ENCODE measurements at places on chromosomes 7 and 10.

GRCh38 chr10:62587011-62587410 lies 212.8 kb downstream of the ZNF365 start:
- no peak for DNase-seq

- no peak for DNase-seq
Measured at GRCh38 chr10:75487087-75487754, 55.8 kb downstream of the LRMDA start.

- no peak for DNase-seq
Measured at GRCh38 chr7:38704751-38705150, 73.6 kb upstream of the AMPH start.

DNA sequence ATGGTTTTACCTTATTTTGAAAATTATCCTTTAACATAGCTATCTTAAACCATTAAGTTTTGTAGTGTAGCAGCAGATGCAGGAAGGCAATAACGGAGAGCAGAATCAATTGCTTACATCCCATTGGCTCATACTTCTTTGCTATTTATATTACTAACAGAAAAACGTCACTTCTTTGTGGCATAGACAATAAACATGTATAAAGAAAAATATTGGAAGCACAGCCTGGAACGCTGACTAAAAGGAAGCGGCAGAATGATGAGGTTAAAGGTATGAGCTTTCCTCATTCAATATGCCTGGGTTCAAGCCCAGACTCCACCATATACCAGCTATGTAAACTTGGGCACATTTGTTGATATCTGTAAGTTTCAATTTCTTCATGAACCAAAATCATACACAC lies 24.0 kb upstream of the BMPER start:
- no peak for DNase-seq

DNA sequence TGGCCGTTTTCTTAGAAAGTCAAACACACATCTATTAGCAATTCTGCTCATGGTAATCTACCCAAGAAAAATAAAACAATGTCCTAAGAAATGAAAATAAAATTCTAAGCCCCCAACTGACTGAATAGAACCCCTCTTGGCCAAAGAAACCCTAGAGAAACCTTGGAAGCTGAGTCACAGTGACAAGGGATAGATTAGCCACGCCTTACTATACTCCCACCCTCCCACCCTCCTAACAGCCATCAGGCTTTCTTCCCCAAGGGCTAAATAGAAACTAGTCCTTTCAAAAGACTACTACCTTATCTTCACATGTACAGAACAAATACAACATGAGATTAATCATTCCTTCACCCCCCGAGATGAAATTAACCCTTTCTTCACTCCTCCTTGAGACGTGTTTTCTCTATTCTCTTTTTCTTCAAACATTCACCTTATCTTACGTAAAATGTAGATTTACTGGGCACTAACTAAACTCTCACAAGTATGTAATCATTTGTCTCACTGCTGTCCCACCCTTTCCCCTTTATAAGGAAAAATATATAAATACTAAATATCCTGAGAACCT lies 57.5 kb downstream of the HTR7 start:
- DNase-seq: no peak

- no peak for DNase-seq
Measured at GRCh38 chr7:43735802-43736603, 6.7 kb upstream of the COA1 start.

- no peak for DNase-seq
Measured at GRCh38 chr7:121023194-121023593, 34.7 kb downstream of the CPED1 start.

GRCh38 chr7:33487998-33488682 lies 358.8 kb downstream of the BBS9 start:
- no peak for DNase-seq

- no peak for DNase-seq
Measured at GRCh38 chr7:106279425-106280197, 5.2 kb downstream of the NAMPT start.

- DNase-seq: no peak
Measured at GRCh38 chr10:104435822-104436221, 82.2 kb downstream of the CFAP58 start.

- DNase-seq: no peak
Measured at GRCh38 chr7:12638851-12639456, 48.5 kb upstream of the ARL4A start.

- no peak for DNase-seq
Measured at GRCh38 chr7:31051598-31052486, at the start of gene ADCYAP1R1. ADCYAP1R1 (plus strand) TSS chr7:31052308; CDS start chr7:31063265, 10,957 bp downstream.

- DNase-seq: no peak
Measured at GRCh38 chr10:73774637-73775036, 7.2 kb upstream of the CHCHD1 start.

- no peak for DNase-seq
Measured at GRCh38 chr10:121846555-121846954, 81.3 kb downstream of the ATE1 start.

DNA sequence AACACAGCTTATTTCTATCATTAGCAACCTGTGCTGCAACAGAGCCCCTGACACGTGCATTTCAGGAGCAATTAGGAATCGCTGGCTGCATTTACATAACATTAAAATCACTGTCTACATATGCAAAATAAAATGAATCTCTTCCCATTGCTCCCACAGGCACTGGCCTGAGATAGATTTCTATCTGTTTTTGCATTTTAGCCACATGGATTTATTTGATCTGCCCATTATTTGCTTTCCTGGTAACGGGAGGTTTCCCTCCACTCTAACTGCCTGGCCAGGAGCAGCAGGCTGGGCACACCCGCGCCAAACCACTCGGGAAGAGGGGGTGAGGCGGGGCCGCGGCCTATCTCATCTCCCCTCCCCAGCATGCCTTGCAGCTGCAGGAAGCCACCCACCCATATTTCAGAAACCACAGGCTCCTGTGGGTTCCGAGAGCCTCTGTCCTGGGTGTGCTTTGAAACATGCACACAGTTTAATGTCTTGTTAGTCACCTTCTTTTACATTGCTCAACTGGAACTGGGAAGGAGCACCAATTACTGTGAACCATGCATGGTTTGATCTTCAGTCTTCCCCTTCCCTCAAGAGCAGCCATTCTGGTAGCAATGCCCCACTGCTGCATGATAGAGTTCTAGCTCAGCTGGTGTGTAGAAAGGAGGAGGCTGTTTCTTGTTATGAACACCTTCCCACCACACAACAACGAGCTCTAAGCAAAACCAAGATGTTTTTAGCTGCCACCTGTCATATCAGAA lies 37.7 kb upstream of the IKZF1 start:
- peak; percentile 86 for DNase-seq
